ENCODE measurements at places on chromosomes 7 and 10. TPM values are rescaled to one million over a fixed set of nuclear protein-coding genes. Genes with fewer than 3 reads are reported as not detected.

GRCh38 chr7:2488272-2488645, 12.1 kb upstream of the GRIFIN start:
- H3K36me3 ChIP-seq, result no peaks in the 10 kb centered on the region
- no peaks in the 10 kb centered on the region for H3K27me3 ChIP-seq
- peak overlapping the region; percentile 92 for H3K27ac ChIP-seq
- H3K4me1 ChIP-seq, result peaks cover 6% of the 10 kb centered on the region
- H3K4me3 ChIP-seq, result no peak overlapping the region
- no peak for DNase-seq

GRCh38 chr7:103748680-103749079, 240.8 kb downstream of the RELN start:
- no peak overlapping the region for H3K4me3 ChIP-seq
- H3K27ac ChIP-seq, result no peak overlapping the region
- no peaks in the 10 kb centered on the region for H3K4me1 ChIP-seq
- no peaks in the 10 kb centered on the region for H3K36me3 ChIP-seq
- H3K27me3 ChIP-seq, result no peaks in the 10 kb centered on the region

DNA sequence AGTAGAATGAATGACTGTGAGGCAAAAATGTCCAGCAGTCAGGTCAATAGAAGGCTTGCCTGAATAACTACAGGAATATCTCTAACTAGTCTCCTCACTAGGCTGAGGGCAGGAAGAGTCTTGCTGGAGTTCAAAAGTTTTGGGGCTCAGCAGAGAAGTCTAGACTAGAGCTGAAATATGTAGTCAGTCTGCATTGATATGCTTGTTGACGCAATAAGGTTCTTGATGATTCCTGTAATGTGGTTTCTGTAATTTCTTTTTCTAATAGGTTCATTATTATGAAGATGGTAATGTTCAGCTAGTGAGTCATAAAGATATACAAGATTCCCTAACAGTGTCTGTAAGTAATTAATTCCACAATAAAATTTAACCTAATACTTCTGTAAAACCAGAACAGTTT, 41.5 kb upstream of the ST7 start:
- no peak for DNase-seq
- no peak overlapping the region for H3K27ac ChIP-seq

- H3K27me3 ChIP-seq, result no peaks in the 10 kb centered on the region
- no peak for DNase-seq
- no peaks in the 10 kb centered on the region for H3K4me1 ChIP-seq
- no peaks in the 10 kb centered on the region for H3K36me3 ChIP-seq
- H3K27ac ChIP-seq, result no peak overlapping the region
Observed at GRCh38 chr10:51273574-51273973, 199.3 kb downstream of the PRKG1 start.

GRCh38 chr7:130069179-130069977, 956 bp upstream of the KLHDC10 start:
- no peak for DNase-seq
- peaks cover 7% of the 10 kb centered on the region for H3K4me1 ChIP-seq
- H3K36me3 ChIP-seq, result no peaks in the 10 kb centered on the region
- no peaks in the 10 kb centered on the region for H3K27me3 ChIP-seq
- peak overlapping the region; percentile 95 for H3K27ac ChIP-seq

GRCh38 chr7:51316666-51317581, at the start of gene COBL:
Gene COBL (minus strand): TSS chr7:51316809. CDS start chr7:51316633, 176 bp downstream.
- H3K36me3 ChIP-seq, result no peaks in the 10 kb centered on the region
- H3K4me1 ChIP-seq, result no peaks in the 10 kb centered on the region
- peak within 1 kb of the TSS; percentile 90 for H3K27ac ChIP-seq

GRCh38 chr10:32600317-32600716, 154.4 kb downstream of the CCDC7 start:
- no peaks in the 10 kb centered on the region for H3K4me1 ChIP-seq
- H3K27me3 ChIP-seq, result no peaks in the 10 kb centered on the region
- no peak overlapping the region for H3K27ac ChIP-seq

DNA sequence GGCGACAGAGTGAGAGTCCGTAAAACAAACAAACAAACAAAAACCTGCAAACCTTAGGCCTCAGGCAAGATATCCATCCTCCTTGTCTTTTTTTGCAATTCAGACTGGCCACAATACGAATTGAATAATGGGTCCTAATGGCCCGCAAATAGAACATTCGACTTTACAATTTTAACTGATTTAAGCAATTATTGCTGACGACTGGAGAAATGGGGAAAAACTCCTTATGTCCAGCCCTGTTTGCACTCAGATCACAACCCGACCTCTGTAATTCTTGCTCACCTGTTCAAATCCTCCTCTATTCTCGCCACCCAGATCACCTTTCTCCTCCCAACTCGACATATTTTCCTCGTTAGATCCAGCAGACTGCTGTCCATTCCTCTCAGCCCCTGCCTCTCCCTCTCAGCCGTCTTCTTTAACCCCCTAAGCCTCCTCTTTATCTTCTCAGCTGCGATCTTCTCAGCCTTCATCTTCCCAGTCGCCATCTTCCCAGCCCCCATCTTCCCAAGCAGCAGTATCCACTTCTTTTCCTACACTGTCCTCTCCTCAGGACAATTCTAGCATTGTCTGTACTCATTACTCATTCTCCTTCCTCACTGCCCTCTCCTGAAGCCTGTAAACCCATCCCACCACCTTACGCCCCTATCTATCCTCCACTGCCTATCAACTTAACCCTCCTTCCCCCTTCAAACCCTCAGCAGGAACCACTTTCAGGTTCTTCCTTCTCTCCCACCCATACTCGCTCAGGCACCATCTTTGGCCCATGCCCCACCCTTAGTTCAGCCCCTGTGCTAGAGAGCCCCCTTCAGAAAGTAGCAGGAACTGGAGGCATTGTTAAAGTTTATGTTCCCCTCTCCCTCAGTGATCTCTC, 61.8 kb downstream of the LRRC17 start:
- H3K27me3 ChIP-seq, result no peaks in the 10 kb centered on the region
- no peak for DNase-seq
- H3K27ac ChIP-seq, result no peak overlapping the region
- no peak overlapping the region for H3K4me3 ChIP-seq
- H3K4me1 ChIP-seq, result no peaks in the 10 kb centered on the region

- no peak overlapping the region for H3K4me3 ChIP-seq
- H3K27ac ChIP-seq, result no peak overlapping the region
- no peaks in the 10 kb centered on the region for H3K4me1 ChIP-seq
- H3K27me3 ChIP-seq, result no peaks in the 10 kb centered on the region
- DNase-seq, result no peak
- H3K36me3 ChIP-seq, result no peaks in the 10 kb centered on the region
Observed at GRCh38 chr7:158237672-158238335, 349.8 kb downstream of the PTPRN2 start.

DNA sequence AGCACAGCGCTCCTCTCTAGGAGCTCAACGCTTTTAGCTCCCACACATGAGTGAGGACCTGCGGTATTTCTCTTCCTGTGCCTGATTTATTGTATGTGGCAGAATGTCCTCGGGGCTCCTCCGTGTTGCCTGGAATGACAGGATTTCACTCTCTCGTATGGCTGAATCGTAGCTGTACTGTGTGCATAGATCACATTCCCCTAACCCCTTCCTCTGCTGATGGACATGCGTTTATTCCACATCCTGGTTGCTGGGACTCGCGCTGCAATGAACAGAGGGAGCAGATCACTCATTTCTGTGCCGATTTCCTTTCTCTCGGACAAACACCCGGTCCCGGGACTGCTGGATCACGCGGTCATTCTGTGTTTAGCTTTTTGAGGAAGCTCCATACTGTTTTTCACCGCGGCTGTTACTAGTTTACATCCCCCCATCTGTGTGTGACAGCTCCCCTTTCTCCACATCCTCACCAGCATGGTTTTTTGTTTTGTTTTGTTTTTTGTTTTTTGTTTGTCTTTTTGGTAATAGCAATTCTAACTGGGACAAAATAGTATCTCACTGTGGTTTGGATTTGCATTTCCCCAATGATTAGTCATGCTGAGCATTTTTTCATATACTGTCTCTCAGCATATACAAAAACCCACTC, 76.3 kb downstream of the FOXL3 start:
- peak overlapping the region; percentile 1 for H3K4me3 ChIP-seq
- H3K4me1 ChIP-seq, result peaks cover 5% of the 10 kb centered on the region
- H3K27me3 ChIP-seq, result no peaks in the 10 kb centered on the region
- no peak overlapping the region for H3K27ac ChIP-seq
- no peaks in the 10 kb centered on the region for H3K36me3 ChIP-seq

- H3K4me3 ChIP-seq, result no peak overlapping the region
- no peak for DNase-seq
- H3K36me3 ChIP-seq, result no peaks in the 10 kb centered on the region
- no peak overlapping the region for H3K27ac ChIP-seq
- no peaks in the 10 kb centered on the region for H3K27me3 ChIP-seq
Observed at GRCh38 chr7:12539681-12540080, 30.8 kb upstream of the SCIN start.

DNA sequence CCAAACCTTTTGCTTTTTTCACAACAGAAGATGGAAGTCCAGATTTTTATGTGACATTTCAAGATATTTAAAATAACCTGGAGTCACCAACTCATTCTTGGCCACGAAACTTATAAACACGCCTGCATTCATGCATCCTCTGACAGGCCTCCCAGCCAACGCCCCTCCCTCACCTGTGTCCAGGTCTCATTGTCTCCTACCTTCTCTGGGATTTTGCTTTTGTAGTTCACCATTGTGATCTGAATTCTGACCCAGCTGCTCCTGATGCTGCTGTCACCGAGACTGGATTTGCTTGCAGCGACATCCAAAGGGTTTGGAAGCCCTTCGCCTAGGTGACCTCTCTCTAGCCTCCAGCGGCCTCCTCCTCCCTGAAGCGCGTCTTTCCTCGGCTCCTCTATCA, 10.8 kb downstream of the ZNF467 start:
- H3K4me1 ChIP-seq, result no peaks in the 10 kb centered on the region
- no peak overlapping the region for H3K4me3 ChIP-seq
- no peaks in the 10 kb centered on the region for H3K27me3 ChIP-seq
- H3K36me3 ChIP-seq, result no peaks in the 10 kb centered on the region

GRCh38 chr7:131090886-131091692, 236.6 kb upstream of the MKLN1 start:
- H3K36me3 ChIP-seq, result no peaks in the 10 kb centered on the region
- peak overlapping the region; percentile 7 for H3K27ac ChIP-seq
- peaks cover 12% of the 10 kb centered on the region for H3K4me1 ChIP-seq
- no peaks in the 10 kb centered on the region for H3K27me3 ChIP-seq

- no peak overlapping the region for H3K4me3 ChIP-seq
- H3K27me3 ChIP-seq, result no peaks in the 10 kb centered on the region
- H3K36me3 ChIP-seq, result no peaks in the 10 kb centered on the region
- no peak for DNase-seq
- no peaks in the 10 kb centered on the region for H3K4me1 ChIP-seq
Observed at GRCh38 chr7:137590071-137590755, 246.7 kb upstream of the PTN start.

DNA sequence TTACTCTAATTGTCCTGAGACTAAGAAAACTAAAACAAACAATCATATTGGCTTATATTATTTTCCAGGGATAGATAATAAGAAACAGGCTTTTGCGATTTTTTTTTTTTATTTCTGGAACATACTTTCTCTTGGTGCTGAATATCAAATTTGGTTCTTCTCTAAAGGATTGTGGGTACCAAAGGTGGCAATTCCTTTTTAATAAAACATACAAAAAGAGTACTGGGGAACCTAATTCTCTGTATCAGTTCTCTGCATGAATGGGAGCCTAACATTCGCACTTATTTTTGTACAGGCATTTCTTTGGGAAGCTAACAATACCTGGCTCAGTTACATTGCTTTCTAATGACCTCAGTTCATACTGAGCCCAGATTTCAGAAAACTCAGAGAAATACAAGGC, 32.8 kb downstream of the LRRC18 start:
- no peaks in the 10 kb centered on the region for H3K4me1 ChIP-seq
- DNase-seq, result no peak
- H3K36me3 ChIP-seq, result no peaks in the 10 kb centered on the region
- H3K4me3 ChIP-seq, result no peak overlapping the region

DNA sequence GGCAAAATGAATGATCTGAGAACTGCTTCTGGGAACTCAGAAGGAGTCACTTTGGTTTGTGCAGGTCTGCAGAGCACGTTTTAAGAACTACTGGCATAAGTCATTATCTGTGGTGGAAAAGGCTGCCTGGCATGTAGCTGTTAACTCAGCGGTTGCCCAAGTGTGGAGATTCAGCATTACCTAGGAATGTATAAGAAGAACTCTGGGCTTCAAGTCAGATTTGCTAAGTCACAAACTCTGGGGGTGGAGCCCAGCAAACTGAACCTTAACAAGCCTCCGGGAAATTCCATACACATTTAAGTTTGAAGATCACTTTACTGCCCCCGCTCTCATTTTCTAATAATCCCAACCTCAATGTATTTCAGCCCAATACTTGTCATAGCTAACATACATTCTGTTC, 31.1 kb downstream of the PLXDC2 start:
- H3K27me3 ChIP-seq, result no peaks in the 10 kb centered on the region
- H3K27ac ChIP-seq, result peak overlapping the region; percentile 49
- no peak for DNase-seq

DNA sequence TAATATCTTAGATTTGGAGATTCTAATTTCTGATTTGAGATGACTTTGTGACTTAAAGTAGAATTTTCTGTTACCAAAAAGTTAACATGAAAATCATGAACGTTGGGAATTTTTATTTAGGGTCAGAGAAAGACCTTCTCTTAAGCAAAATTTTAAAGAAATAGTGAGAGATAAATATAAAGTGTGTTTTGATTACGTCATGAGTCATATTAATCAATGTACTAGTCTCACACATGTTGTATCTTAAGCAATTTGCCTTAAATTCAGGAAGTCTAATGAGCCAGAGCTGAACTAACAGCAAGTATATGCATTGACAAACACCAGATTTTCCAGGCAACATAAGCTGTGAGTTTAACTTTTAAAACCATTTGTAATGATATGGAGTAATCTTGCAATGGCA, 765.5 kb upstream of the SORCS1 start:
- H3K4me3 ChIP-seq, result no peak overlapping the region
- no peak overlapping the region for H3K27ac ChIP-seq
- no peaks in the 10 kb centered on the region for H3K27me3 ChIP-seq
- H3K4me1 ChIP-seq, result no peaks in the 10 kb centered on the region
- DNase-seq, result no peak

GRCh38 chr10:97318772-97319651, at the start of gene FRAT1:
Gene FRAT1 (plus strand): TSS chr10:97319271. CDS start chr10:97319454, 183 bp downstream.
- peak; percentile 81 for DNase-seq
- H3K36me3 ChIP-seq, result no peaks in the 10 kb centered on the region
- no peaks in the 10 kb centered on the region for H3K4me1 ChIP-seq
- peak within 1 kb of the TSS; percentile 98 for H3K27ac ChIP-seq
- no peaks in the 10 kb centered on the region for H3K27me3 ChIP-seq
- H3K4me3 ChIP-seq, result peak within 1 kb of the TSS; percentile 88

DNA sequence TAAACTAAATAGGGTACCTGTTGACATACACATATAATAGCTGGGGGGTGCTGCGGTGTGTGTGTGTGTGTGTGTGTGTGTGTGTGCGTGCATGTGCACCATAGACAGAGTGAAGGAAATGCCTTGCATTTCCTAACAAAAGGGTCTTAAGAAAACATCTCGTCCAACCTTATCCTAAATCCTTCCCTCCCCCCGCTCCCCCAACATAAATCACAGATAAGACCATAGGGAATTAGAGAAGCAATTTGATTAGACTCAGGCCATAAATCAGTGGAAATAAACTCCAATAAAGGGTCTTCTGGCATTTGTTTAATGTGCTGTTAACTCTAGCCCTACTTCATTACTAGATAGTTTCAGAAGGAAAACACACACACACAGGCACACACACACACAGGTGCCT, 148.5 kb downstream of the PPP1R17 start:
- H3K27me3 ChIP-seq, result no peaks in the 10 kb centered on the region
- no peak overlapping the region for H3K27ac ChIP-seq
- no peak for DNase-seq
- no peak overlapping the region for H3K4me3 ChIP-seq
- no peaks in the 10 kb centered on the region for H3K36me3 ChIP-seq

Gene TECPR1
- 28.8 TPM for total RNA-seq

Gene BCL7B
- total RNA-seq, result 40.6 TPM

Gene RSPH10B2
- not detected for total RNA-seq

Gene PRF1
- total RNA-seq, result 4.3 TPM

Measured in breast epithelium (tissue), 4 donors.